Brain (organoid and tissue), 16 donors: ENCODE measurements at places on chromosomes 5 and 9.

GRCh38 chr5:115452536-115453235 lies 91.9 kb downstream of the FEM1C start:
- DNase-seq = no peak

- DNase-seq = no peak
Observed at GRCh38 chr9:110571801-110572483, 7.6 kb downstream of the SVEP1 start.

DNA sequence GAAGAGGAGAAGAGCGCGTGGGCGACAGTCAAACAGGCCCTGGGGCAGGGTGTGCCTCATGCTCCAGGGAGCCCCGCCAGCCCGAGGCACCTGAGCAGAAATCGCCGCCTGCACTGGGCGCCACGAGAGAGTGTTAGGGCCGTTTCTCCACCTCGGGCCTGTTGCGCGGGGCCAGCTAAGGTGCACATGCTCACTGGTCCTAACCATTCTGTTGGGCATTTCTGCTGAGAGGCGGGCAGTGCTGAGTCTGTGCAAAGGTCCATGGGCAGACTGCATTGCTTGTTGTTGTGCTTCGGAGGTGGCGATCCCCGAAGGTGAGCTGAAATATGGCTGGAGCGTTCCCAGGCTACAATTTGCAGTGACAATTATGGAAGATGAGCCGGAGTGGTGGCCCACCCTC lies 367.8 kb upstream of the SPATA31A5 start:
- DNase-seq = no peak

GRCh38 chr5:138455232-138455930 lies 9.9 kb upstream of the EGR1 start:
- peak; percentile 96 for DNase-seq

- no peak for DNase-seq
Observed at GRCh38 chr5:39412721-39413394, 11.9 kb downstream of the DAB2 start.

DNA sequence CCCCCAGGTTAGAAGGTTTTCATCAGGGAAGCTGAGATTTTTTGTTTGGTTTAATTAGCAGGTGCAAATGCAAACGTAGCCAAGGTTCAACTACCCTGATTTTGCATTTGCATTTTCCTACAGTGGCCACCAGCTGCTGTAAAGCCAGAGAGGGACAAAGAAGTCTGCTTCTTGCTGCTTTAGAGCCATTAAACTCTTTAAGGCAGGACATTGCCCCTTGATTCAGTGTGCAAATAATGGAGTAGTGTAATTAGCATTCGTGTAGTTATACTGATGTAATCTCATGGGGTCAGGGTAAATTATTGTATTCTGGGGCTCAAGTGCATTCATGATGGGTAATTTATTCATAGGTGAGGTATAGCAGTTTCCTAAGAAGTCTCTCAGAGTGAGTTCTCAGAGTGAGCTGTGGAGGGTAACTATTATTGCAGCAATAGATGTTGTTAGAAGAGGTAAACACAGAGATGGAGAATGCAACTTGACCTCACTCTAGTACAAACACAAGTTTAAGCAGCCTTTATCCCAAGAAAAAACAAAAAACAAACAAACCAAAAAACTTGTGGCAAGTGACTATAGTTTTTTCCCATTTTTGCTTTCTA lies 526.5 kb downstream of the KIF4B start:
- peak; percentile 32 for DNase-seq

- no peak for DNase-seq
Observed at GRCh38 chr9:114995681-114996221, 65.4 kb upstream of the TNFSF8 start.

GRCh38 chr5:133917785-133918184 lies 50.6 kb downstream of the C5orf15 start:
- peak; percentile 25 for DNase-seq

DNA sequence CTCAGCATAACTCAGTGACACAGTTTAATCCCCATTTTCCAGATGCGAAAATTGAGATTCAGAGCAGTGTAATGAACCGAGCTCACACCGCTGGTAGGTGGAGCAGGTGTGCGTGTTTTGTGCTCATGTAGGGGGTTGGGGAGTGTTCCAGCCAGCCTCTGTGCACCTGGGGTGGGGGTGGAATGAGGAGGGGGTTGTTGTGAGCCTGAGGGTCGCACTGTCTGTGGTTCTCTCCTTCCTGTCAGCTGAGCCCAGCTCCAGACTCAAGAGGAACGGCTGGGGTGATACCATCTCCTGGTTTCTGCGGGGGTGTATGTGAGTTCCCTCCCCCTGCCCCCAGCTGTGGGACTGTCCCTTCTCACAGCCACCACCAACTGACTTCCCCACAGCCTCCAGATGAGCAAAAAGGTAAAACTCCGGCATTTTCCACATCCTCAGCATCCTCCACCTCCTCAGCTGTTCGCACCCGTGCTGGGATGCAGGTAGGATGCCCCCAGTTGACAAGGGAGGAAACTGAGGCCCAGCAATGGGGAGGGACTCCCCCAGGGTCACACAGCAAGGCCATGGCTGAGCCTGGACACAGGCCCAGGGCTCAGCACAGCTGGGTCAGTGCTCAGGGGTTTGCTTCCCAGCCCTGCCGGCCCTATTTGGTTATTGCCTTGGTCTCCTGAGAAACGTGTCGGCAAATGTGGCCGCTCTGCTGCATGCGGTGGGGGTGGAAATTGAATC lies 2.1 kb downstream of the SH2D3C start:
- peak; percentile 19 for DNase-seq

GRCh38 chr5:142611154-142611553 lies 74.7 kb downstream of the FGF1 start:
- peak; percentile 67 for DNase-seq

- no peak for DNase-seq
Observed at GRCh38 chr5:31707329-31707728, 68.4 kb downstream of the PDZD2 start.

GRCh38 chr5:23446424-23446823 lies 61.0 kb upstream of the PRDM9 start:
- peak; percentile 51 for DNase-seq

DNA sequence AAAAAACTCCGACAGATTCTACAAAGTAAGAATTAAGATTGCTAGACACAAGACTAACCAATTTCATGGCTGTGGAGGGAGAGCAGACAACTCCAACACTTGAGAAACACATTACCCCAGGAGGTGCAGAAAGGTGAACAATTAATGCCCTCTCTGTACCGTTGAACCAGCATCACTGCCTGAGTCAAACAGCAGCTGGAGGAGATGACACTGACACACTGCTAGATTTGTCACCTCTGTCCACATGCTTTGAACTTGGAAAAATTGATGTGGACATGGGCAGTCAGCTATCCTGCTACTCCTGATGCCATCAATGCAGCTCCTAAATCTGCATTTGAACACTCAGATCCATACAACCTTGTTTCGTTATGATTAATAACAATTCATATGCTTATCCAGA lies 51.7 kb downstream of the GPBP1 start:
- DNase-seq = no peak

DNA sequence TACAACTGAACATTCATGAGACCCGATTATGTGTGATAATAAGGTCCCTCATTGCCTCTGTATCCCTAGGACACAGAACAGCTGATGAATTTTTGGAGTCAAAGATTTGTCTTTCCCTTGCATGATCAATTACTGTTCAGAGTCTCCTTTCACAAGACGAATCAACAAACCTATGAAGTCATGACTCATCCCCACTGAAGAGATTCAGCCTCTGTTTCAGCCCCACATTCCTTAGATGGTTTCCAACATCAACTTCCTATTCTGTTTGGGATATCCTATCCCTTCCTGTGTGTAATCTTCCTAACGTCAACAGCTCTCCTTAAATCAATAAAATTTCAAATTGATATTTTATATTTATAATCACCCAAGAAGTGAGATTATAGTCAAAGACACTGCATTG lies 199.0 kb downstream of the DNAH5 start:
- DNase-seq = no peak

- DNase-seq = no peak
Observed at GRCh38 chr9:19104515-19105282, 2.0 kb upstream of the HAUS6 start.
